ENCODE measurements at places on chromosomes 7 and 10.
A peak's percentile ranks its signal among the peaks of the same experiment; 100 is the strongest.

DNA sequence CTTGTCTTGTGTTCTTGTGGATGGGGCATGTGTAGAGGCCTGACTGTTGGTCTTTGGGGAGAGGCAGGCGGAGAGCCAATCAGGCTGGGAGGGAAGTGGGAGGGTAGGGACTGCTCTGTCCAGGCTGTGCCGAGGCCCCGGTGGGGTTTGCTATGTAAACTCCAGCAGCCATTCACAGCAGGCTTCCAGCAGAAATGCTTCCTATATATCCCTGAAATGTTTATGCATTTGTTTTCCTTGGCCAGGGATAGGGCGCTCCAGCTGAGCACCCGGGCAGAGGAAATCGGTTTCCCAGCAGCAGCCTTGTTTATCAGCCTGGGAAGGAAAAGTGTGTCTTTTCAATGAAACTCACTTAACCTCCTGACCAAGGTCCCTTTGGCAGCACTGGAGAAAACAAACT lies 18.3 kb upstream of the AQP1 start:
- no peak for DNase-seq

DNA sequence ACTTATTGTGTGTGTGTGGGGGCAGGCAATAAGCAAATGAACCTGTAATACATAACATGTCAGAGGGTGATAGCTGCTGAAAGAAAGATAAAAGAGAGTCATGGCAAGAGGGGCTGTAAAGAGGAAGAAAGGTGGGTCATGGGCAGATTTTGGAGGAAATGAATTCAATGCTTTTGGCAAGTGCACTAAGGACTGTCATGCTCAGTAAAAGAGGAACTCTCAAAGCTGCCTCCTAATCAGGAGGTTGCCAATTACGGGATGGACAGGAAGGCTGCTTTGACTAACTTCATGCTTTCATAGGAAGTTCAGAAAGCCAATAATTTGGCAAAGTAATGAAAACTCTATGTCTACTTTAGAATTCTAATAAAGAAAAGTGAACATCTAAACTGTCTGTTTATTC lies 401.2 kb downstream of the SH2D4B start:
- no peak for DNase-seq

- no peak for DNase-seq
Observed at GRCh38 chr10:5817322-5818047, 4.3 kb upstream of the GDI2 start.

- no peak for DNase-seq
Observed at GRCh38 chr7:118863966-118864365, 639.5 kb downstream of the ANKRD7 start.

DNA sequence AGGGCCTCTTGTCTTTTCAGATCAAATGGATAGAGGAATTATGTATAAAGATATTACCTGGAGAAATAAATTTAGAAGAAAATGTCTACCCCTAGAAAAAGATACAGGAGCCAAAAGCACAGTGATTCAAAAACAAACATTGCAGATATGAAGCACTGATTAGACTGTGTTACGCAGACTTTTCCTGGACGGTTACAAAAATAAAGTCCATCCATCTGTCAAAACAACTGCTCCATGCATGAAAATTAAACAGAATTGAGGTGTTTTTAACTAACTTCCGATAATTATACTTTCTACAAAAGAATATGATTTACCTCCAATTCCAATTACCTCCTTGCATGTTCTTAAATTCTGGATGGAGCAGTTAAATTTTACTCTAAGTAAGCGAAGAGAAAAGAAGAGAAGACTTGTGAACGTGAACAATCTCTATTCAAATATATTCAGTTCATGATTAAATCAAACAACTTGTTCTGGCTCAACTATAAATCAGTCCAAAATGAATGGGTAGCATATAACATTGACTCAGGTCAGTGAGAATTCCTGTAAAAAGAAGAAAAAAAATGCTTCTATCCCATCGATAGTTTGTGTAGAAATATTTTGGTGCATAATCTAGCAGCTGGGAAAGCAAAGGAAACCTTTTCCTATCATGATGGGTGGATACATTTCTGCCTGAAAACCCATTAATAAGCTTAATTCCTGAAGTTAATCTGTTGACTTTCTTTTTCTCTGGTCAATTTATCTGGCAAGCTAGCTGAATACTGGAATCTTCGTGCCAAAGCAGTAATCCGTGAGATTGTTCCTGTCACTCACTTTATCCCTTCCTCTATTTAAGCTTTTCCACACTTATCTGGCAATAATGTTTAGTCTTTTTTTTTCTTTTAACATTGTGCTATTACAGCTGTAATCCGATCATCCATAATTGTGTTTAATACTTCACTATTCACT lies 80.4 kb downstream of the SEMA3A start:
- peak; percentile 57 for DNase-seq

DNA sequence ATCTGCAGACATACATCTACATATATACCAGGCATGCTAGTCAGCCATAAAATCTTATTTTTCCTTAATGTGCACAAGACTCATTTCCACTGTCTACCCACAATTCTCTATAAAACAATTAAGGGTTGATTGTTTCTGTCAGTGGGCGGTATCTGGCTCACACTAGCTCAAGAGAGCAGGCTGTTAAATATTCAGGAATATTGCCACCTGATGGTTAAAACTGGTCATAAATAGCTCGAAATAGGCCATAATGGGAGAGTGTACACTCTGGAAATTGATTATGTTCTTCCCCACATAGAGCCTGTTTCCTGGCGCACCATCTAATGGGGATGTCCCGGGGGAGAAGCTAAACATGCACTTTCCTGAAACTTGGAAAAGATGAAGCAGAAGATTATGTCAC lies 620.6 kb upstream of the ANKRD30A start:
- DNase-seq = no peak

- no peak for DNase-seq
Observed at GRCh38 chr10:28250358-28250757, 52.5 kb downstream of the MPP7 start.

DNA sequence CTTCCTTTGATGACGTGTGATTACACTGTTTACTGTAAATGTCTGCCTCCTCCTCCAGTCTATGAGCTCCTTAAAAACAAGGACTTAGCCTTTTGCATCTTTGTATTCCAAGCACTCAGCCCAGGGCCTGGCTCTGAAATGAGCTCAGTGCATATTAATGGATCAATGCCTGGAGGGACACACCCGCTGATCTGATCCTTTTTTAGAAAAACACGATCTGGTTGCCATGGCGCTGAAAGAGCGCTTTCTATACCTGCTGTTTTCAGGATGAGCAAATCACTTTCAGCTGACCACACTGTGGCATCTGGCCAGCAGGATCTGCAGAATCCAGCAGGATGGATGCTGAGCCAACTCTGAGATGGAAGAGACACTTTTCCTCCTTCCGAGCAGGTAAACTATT lies 37.8 kb upstream of the GARS1 start:
- peak; percentile 80 for DNase-seq
